ENCODE measurements at places on chromosomes 3 and 15. TPM values are rescaled to one million over a fixed set of nuclear protein-coding genes. Genes with fewer than 3 reads are reported as not detected.

CKMT1B gene
- not detected for total RNA-seq

CCR9 gene
- total RNA-seq: not detected

CEP19 gene
- 3.3 TPM for total RNA-seq

PLSCR2 gene
- total RNA-seq: not detected

DGKG gene
- total RNA-seq: 3.1 TPM

UROC1 gene
- not detected for total RNA-seq

TRIM42 gene
- not detected for total RNA-seq

GOLGA8S gene
- 0.44 TPM for total RNA-seq

NLGN1 gene
- 16.5 TPM for total RNA-seq

DAZL gene
- total RNA-seq: not detected

GATA2 gene
- 2.4 TPM for total RNA-seq

TIMMDC1 gene
- 49.3 TPM for total RNA-seq

SLC9A9 gene
- 41.1 TPM for total RNA-seq

Measured in subcutaneous adipose tissue (tissue), 4 donors.